B cell (primary cell): ENCODE measurements at places on chromosomes 7 and 10.
A peak's percentile ranks its signal among the peaks of the same experiment; 100 is the strongest.

DNA sequence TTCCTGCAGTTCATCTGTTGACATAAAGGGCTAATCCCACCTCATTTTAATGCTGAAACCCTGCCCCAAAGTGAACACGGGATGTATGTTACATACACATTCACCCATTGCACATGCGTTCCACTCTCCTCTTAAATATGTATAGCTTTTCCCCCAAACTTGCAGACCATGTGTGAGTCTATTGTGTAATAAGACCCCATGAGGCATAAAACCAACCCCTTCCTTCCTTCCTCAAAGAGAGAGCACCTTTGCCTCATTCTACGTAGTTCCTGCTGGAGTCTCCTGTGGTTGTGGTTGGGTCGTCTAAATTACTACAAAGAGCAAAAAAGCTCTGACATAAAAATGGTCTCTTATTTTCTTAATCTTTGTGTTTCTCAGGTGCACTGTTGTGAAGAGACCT lies 345.7 kb upstream of the KLF6 start:
- DNase-seq, result peak; percentile 77

DNA sequence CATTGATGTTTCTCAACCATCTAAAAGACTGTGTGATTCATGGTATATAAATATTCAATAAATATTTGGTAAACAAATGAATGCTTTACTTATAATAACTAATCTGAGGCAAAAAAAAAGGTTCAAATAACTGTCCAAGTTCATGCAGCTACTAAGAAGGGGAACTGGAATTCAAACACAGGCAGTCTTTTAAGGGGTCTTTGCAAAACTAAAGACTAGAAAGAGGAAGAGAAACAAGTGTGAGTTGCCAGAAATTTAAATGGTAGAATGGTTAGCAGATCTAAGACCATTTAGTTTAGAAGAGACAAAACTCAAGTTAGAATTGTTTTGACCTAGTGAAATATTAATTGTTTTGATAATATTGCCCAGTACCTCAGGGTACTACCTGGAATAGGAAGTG lies 642.0 kb upstream of the LRRN3 start:
- no peak for DNase-seq

DNA sequence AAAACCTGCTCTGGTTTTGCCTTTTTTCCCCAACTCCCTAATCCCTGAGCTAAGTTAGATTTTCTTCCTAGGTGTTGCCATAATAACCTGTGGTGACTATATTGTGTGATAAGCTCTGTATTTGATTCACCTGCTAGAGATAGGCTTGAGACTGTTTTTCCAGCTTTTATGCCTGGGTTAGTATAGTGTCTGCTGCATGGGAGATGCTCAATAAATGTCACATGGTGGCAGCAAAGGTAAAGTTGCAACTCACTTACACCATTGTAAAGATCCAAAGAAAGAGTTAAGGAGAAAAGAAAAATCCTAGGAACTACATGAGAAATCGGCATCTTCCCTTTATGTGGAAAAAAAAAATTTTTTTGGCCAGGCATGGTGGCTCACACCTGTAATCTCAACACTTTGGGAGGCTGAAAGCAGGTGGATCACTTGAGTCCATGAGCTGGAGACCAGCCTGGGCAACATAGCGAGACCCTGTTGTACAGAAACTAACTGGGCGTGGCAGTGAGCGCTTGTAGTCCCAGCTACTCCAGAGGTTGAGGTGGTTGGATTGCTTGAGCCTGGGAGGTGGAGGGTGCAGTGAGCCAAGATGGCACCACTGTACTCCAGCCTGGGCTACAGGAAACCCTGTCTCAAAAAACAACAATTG lies 3.7 kb downstream of the CCNJ start:
- DNase-seq, result no peak

GRCh38 chr7:95473276-95473985 lies 12.3 kb upstream of the ASB4 start:
- no peak for DNase-seq

DNA sequence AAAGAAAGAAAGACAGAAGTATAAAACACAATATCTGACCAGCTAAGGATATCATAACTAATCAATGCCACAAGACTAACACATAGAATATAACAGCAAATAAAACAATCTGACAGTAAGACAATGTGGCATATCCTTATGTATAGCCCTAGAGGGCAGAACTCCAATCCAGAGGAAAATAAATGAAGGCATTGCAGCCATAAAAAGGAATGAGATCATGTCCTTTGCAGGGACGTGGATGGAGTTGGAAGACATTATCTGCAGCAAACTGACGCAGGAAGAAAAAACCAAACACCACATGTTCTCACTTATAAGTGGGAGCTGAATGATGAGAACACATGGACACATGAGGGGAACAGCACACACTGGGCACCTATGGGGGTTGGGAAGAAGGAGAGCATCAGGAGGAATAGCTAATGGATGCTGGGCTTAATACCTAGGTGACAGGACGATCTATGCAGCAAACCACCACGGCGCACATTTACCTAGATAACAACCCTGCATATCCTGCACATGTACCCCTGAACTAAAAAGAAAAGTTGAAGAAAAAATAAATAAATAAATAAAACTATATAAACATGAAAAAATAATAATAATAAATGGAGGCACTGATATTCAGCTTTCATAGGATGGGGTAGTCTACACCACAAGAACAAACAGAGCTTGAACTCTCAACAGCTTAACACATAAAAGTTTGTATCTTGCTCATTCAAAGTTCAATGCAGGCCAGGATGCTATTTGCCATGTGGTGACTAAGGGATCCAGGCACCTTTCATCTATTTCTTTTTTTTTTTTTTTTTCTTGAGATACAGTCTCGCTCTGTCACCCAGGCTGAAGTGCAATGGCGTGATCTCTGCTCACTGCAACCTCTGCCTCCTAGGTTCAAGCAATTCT lies 66.1 kb upstream of the KAT6B start:
- no peak for DNase-seq

GRCh38 chr7:84998665-84999064 lies 188.2 kb downstream of the SEMA3D start:
- DNase-seq, result no peak

GRCh38 chr7:130366564-130366963 lies 13.7 kb upstream of the CPA1 start:
- DNase-seq, result no peak

- no peak for DNase-seq
These were observed 41.6 kb downstream of the PROSER2 start for GRCh38 chr10:11864727-11865126.

DNA sequence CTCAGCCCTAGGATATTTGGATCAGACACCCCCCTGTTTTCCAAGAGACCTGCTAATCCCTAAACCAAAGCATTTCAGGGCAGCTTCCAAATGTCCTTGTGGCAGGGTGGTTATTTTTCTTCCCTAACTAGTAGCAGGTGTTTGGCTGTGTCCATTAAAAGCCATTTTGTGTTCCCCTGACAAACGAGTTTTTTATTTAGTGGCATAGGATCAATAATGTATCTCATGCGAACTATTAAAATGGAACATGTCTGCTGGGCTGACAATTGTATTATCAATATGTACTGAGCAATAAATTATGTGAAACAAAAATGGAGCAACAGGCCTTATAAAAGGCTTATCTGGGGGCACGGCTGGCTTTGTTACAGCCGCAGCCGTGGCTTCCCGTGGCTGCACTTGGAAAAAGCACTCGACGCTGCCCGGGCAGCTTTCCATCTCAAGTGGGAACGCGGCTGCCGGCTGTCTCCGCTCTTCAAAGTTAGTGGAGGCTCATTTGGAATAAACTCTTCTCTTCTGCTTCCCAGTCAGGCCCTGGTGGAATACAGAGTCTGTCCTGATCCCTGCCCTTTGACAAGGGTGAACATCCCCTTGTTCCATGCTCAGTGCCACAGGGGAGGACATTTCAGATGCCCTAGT lies 554.3 kb downstream of the TYW1 start:
- DNase-seq, result no peak

DNA sequence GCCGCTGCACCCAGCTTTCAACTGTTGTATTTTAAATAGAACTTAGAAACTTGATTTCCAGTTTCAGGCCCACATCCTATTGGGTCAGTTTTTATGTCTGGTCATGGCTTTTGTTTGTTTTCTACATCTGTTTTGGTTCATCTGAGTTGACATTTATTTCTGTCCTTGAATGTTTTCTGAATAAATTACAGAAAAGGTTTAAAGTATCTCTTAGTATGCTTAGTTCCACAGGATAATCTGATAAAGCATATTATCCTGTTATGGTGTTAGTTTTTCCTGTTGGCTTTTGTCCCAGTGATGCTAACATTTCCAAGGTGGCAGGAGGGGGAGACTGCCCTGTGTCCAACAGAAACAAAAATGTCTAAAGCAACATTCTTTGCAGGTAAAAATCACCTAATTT lies 733.2 kb downstream of the INHBA start:
- DNase-seq, result no peak

DNA sequence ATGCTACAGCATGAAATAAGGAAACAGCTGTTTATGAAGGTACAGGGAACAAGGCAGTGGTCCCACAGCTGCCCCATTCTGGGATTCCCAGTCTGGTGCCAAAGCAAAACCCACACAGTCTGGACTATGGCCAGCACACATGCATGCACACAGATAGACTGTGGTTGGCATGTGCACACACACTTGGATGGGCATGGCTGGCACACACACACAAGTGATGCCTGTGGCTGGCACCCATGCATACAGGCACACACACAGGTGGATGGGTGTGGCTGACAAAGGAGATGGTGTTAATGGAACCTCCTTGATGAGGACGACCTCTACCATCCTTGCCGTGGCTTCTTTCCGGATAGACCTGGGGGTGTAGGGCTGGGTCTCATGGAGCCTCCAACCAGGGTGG lies 114.0 kb upstream of the LYZL2 start:
- no peak for DNase-seq

DNA sequence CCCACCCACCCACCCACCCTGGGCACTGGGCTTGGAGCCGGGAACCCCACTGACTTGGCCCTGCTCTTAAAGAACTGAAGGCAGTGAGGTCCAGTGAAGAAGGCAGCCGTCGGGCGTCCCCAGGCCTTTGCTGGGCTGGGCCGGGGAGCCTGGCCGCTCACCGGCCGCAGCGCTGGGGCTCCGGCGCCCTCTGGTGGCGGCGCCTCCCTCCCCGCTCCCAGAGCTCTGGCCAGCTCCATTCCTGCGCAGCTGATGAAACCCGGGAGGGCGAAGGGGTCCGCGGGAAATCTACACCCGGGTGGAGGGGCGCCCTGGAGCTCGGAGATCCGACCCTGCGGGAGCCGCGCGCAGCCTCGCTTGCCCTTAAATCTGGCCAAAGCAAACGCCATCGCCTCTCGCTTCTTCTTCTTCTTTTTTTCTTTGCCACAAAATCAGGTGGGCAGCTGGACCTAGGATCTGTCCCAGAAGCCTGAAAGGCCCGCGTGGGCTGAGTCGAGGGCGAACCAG lies 1.7 kb upstream of the CXCL12 start:
- no peak for DNase-seq

DNA sequence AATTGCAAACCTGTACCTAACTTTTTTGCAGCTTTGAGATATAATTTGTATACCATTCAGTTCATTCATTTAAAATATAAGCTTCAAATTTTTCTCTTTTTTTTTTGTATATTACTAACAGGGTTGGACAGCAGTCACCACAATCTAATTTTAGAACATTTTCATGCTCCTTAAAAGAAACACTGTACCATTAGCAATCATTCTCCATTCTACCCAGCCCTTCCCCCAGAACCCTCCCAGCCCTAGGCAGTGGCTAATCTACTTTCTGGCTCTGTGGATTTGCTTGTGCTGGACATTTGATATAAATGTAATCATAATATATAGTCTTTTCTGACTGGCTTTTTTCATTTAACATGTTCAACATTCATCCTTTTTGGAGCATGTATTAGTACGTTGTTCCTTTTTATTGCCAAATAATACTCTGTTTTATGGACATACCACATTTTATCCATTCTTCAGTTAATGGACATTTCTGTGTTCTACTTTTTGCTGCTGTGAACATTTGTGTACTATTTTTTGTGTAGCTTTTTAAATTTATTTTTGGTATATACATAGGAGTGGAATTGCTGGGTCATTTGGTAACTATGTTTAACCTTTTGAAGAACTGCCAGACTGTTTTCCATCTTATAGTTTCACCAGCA lies 40.9 kb upstream of the ST7 start:
- DNase-seq, result no peak

DNA sequence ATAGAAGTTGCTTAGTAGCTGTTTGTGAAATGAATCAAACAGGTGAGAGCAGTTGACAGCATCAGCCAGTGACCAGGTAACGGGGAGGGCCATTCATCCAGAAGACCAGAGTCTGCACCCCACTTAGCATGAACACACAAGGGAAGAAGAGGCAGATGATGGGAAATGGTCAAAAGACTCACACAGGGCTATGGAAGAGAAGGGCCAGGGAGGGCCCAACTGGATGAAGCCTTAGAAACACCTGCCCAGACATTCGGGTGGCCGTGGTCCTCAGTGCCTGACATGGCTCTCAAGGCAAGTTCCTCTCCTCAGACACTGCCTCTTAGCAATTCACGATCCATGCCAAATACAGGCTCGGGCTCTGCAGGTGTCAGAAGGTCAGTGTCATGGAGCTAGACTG lies 354.1 kb downstream of the TCERG1L start:
- no peak for DNase-seq

DNA sequence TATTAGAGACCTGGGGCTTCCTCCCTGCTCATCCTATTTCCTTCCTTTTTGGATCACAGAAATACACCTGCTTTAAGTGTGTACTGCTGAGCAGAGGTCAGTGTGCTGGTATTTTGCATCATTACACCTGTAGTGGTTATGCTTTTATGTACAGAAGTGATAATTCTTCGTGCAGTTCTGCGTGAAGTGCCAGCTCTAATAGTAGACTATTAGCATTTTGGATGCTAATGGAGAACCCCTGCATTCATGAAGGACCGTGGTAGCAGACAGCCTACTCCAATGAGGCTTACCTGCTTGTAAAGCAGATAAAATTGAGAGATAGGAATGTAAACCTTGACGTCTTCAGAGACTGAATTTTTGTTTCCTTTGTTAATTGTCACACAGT lies 114.3 kb downstream of the CDK14 start:
- DNase-seq, result no peak

DNA sequence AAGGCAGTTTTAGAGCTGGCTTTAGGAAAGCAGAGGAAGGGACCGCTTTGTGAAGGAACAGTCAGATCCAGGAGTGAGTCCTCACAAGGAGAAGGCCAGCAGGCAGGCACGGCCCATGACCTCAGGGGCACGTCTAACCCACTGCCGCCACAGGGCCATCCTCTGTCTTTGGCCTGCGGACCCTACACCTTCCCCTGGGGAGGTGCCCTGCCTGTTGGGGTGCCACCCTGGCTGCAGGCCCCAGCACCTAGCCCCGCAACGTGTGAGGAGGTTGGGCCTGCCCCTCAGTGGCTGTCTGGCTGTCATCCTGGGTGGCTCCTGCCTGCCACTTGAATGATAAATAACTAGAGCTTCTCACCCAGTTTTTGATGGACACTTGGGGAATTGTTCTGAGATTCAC lies 31.0 kb upstream of the TRIM8 start:
- no peak for DNase-seq
